Stimulated activated CD4-positive, alpha-beta T cell treated with anti-CD3 and anti-CD28 coated beads, Interleukin-1b, Interleukin-23, amount 100 ng/mL, for 4 hours (primary cell): ENCODE measurements at places on chromosomes 1 and 21.
A peak's percentile ranks its signal among the peaks of the same experiment; 100 is the strongest.

- peak; percentile 17 for DNase-seq
These were observed 50.5 kb upstream of the ATF3 start for GRCh38 chr1:212557739-212558692.

DNA sequence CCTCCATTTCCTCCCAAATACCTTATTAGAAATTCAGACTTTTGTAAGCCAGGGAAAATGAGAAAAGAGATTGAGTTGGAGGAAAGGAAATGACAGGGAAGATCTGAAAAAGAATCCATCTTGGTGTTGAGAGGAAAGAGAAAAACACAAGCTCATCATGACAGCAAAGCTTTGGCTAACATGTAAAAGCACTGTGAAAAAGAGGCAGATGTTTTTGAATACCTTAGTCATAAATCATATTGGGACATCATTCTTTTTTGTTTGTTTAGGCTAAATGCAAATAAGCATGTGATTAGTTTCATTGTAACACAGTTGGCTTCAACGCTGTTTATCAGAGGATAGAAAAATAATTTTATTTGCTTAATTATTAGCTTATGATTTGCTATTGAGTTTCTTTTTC lies 64.6 kb downstream of the LHX8 start:
- no peak for DNase-seq

GRCh38 chr1:174266991-174267612 lies 107.8 kb downstream of the RABGAP1L start:
- no peak for DNase-seq

DNA sequence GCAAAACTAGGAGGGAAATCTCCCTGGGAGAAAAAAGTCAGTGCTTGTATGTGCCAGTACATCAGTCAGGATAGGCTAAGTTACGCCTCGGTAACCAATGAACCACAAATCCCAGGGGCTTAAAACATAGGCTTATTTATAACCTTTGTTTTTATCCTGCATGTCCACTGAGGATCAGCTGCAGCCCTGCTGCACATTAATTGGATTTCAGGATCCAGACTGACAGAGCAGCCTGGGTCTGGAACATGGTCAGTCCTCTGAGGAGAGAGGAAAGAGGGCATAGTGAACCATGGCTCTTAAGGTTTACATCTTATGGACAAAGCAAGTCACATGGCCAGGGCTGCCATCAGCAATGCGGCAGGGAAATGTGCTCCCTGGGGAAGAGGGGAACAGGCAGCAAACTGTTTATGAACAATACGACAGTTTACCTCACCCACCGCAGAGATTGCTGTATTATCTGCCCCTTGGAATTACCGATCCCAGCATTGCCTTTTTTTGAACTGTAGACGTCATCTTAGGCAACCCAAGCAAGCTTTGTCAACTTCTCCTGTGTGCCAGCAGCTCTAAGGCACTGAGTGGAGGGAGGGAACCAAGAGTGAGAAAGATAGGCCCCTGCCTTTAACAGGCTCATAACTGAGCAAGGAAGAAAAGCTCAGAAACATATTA lies 9.1 kb upstream of the SPRR4 start:
- DNase-seq: no peak

- no peak for DNase-seq
These were observed at the start of gene CCDC17 for GRCh38 chr1:45623972-45624371. Gene CCDC17, minus strand, starts transcription at chr1:45624054. Its CDS starts 145 bp downstream, at chr1:45623909.

- no peak for DNase-seq
These were observed 37.4 kb downstream of the AK5 start for GRCh38 chr1:77319036-77319705.

GRCh38 chr1:11067716-11068599 lies 8.1 kb upstream of the SRM start:
- no peak for DNase-seq

DNA sequence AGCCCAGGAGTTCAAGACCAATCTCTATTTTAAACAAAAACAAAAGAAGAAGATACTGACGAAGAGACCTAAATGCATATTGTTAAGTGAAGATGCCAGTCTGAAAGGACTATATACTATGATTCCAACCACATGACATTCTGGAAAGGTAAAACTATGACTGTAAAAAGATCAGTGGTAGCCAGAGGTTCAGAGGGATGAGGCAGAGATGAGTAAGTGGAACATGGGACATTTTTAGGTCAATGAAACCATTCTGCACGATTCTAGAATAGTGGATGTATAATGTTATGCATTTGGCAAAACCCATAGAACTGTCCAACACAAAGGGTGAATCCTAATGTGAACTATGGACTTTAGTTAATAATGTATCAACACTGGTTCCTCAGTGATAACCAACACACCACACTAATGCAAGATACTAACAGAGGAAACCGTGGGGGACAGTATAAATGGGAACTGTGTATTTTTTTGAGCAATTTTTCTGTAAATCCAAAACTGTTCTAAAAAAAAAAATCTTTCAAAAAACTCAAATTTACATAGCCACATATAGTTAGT lies 8.2 kb downstream of the RC3H1 start:
- DNase-seq: no peak

GRCh38 chr1:24893431-24893830 lies 36.6 kb downstream of the RUNX3 start:
- DNase-seq: no peak

GRCh38 chr1:91308544-91308943 lies 96.1 kb downstream of the HFM1 start:
- DNase-seq: no peak

DNA sequence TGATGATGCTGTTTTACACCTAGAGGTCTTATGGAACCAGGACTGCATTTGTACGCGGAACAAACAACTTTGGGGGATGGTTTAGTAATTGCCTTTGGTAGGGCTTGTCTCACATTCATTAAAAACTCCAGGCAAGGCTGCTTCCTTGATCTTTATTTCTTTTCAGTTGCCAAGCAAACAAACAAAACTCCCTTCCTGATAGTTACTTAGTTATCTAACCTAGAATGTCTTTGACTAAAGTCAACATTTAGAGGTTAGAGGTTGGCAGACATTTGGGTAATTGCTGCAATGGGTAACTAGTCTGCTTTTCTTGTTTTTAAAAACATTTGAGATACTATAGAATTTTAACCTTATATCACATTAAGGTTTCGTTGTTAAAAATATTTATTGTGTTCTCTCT lies 500.9 kb upstream of the PTBP2 start:
- DNase-seq: no peak

- DNase-seq: no peak
These were observed 30.9 kb downstream of the KDM1A start for GRCh38 chr1:23050201-23050600.

DNA sequence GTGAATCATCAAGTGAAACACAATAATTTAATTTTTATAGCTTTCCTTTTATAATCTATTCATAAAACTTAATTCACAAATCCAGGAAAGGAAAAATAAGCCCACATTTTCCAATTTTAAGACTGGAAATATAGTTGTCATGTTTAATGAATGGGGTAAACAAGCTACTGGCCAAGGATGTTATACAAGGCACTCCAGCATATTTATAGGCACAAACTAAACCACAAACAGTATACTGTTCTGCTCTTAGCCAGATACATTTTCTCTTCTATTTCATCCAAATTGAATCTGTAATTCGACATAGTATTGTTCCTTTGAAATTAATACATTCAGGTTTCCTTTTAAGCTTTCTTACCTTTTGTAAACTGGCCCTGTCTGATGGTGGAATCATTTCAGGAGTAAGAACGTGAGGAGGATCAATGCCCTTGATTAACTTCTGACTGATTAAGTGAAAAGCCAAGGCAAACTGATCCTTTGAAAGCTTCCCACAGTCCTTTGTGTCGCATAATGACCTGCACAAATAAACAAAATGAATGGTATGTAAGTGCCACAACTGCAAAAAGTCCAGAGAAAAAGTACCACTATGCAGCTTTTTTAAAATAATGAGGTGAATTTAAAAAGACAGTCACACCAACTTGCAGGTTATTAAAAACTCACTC lies 74.4 kb downstream of the EPS15 start:
- no peak for DNase-seq

- no peak for DNase-seq
These were observed 148.9 kb upstream of the CTTNBP2NL start for GRCh38 chr1:112247036-112247597.

- no peak for DNase-seq
These were observed 45.3 kb downstream of the SLC66A1 start for GRCh38 chr1:19357299-19357986.

DNA sequence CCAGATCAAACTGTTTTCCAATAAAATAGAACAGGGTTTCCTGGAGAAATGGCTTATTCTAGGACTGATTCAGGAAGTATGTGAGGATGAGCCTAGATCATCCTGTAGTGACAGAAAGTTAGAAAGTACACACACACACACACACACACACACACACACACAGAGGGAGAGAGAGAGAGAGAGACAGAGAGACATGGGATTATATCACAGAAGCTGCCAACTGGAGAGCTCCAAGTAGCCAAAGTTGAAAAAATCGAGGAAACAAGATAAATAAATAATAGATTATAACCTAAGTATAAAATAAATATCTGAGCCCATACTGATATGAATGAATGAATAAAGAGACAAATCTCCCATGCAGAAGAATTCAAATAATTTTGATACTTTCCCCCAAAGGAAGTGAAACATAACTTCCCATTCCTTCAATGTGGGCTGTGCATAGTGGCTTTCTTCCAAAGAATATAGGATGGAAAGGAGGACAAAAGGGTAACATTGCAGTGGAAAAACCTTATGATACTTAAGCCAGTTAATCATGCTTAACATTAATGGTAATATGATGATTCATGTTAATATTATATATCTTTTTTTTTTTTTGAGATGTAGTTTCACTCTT lies 171.6 kb downstream of the NTPCR start:
- DNase-seq: no peak

- DNase-seq: no peak
These were observed 98.5 kb downstream of the ASH1L start for GRCh38 chr1:155463865-155464650.

- no peak for DNase-seq
These were observed 208.3 kb downstream of the DSCAM start for GRCh38 chr21:40638466-40639251.

GRCh38 chr1:27037518-27037917 lies 24.9 kb upstream of the TENT5B start:
- DNase-seq: no peak

DNA sequence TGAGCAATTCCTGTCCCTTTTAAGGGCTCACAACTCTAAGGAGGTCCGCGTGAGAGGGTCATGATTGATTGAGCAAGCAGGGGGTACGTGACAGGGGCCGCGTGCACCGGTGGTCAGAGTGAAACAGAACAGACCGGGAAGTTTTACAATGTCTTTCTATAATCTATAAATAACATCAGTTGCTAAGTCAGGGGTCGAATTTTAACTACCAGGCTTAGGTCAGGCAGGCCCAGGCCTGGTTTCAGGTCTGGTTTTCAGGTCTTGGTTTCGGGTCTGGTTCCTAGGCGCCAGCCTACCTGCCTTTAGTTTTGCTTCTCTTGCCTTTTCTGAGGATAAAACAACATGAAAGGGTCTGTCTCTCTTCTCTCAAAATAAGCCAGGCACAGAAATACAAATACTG lies 476.0 kb upstream of the CAMK1G start:
- no peak for DNase-seq

DNA sequence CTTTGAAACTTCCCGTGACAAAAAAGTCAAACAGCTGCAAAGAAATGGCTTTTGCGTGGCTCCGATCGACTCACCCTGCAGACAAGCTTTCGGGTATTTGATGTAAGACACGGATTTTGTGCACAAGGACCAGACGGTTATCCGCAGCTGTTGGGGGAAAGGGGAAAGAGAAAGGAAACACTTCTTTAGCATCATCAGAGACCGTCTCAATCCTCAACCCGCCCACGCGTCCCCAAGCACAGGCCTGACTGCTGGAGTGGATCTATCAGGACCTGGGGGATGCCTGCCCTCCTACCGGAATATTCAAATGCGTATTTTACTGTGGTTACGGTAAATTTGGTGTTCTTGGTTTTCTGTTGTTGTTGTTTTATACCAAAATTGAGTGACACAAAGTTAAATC lies 11.2 kb downstream of the WRAP73 start:
- no peak for DNase-seq

GRCh38 chr1:158799689-158800088 lies 18.7 kb upstream of the OR6N2 start:
- no peak for DNase-seq

DNA sequence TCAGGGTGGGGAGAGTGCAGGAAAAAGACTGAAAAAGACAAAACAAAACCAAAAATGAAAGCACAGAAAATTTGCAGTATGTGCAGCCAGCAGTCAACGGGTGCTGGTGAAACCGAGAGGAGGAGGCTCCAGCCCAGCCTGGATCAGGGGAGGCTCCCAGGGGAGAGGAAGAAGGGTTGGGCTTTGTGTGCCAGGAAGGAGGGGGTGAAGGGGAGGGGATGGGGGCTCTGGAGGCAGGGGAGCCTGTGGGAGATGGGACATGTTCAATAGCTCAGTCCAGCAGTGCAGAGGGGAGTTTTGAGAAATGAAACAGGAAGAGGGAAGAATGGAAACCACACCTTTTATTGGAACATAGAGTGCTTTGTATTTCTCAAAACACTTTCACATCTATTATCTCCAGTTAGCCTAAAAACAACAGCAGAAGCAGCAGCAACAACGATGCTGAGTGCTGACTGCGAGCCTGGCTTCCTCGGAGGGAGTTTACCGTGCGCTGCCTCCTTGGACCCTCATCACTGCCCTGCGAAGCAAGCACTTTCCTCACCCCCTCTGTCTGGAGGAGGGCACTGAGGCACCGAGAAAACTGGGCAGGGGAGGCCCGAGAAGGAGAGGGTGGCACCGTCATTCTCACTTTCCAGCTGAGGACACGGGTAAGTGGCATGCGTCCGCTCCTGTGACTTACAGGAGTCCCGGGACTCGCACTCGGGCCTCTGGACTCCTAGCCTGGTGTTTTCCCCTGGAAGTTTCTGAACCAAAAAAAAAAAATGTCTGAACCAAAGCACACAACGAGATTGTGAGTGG lies 62.9 kb downstream of the MDM4 start:
- DNase-seq: no peak

GRCh38 chr1:155969377-155969791 lies 9.0 kb downstream of the ARHGEF2 start:
- DNase-seq: no peak

DNA sequence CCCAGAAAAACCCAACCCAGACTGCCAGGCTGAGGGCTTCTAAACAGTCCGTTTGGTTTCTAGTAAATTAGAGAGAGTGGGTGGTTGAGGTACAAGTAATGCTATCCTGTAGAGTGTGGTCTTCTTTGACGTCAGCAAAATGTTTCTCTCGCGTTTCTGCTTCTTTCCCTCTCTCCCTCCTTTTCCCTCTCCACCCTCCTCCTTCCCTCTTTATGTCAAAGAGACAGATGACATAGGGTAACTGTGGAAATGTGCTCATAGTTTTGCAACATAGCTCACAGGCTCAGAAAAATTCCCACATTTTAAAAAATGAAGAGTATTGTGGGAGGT lies 158.3 kb downstream of the TOMM20 start:
- no peak for DNase-seq

DNA sequence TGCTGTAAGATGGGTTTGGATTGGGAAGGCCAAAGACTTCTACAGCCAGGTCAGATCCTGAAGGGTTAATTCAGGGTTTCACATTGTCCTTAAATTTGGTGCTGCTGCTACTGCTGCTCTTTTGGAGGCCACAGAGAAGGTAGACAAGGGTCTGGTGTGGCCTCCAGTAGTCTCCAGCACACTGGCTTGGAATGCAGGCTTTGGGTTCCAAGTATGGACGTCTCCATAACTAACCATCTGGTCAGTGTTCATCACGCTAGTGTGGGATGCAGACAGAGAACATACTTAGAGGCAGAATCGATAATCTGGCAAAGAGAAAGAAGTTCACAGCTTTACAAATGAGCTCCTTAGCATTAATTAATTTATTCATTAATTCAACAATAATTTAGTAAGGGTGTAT lies 154.1 kb downstream of the ZBTB18 start:
- DNase-seq: no peak
